ENCODE measurements at places on chromosomes 12 and 14. TPM values are rescaled to one million over a fixed set of nuclear protein-coding genes. Genes with fewer than 3 reads are reported as not detected.

Gene VSIG10
- total RNA-seq = 44.5 TPM

Gene TTC5
- 14.4 TPM for total RNA-seq

Gene SLC16A7
- total RNA-seq = 3.3 TPM

Gene STAB2
- total RNA-seq = 71.1 TPM

Gene DIO3
- not detected for total RNA-seq

Gene GMPR2
- 90.5 TPM for total RNA-seq

Gene LGR5
- total RNA-seq = not detected

Gene OR4Q3
- not detected for total RNA-seq

Gene MANSC4
- total RNA-seq = not detected

Gene ATP2A2
- 87.9 TPM for total RNA-seq

Gene FSCB
- total RNA-seq = not detected

Gene SIX6
- total RNA-seq = not detected

Gene PPTC7
- 6.0 TPM for total RNA-seq

Gene PROX2
- not detected for total RNA-seq

Gene FOXN4
- not detected for total RNA-seq

Gene GNB3
- 0.25 TPM for total RNA-seq

Gene RHOJ
- total RNA-seq = 163 TPM

Gene IPO8
- total RNA-seq = 33.4 TPM

Gene ESPL1
- 6.0 TPM for total RNA-seq

Gene CLEC1A
- total RNA-seq = 12.1 TPM

Gene ST8SIA1
- 0.13 TPM for total RNA-seq

Gene KRT2
- not detected for total RNA-seq

Gene CEP128
- total RNA-seq = 4.0 TPM

Gene TROAP
- total RNA-seq = 9.6 TPM

Gene UNG
- total RNA-seq = 24.7 TPM

Gene GSC
- not detected for total RNA-seq

Gene VWF
- 467 TPM for total RNA-seq

Gene MMP19
- total RNA-seq = 0.51 TPM

Gene GSKIP
- total RNA-seq = 23.3 TPM

Gene GZMH
- total RNA-seq = not detected

Gene BDKRB1
- total RNA-seq = not detected

Gene HRK
- not detected for total RNA-seq

Gene HCAR2
- total RNA-seq = not detected
